ENCODE measurements at places on chromosomes 16 and 17.

DNA sequence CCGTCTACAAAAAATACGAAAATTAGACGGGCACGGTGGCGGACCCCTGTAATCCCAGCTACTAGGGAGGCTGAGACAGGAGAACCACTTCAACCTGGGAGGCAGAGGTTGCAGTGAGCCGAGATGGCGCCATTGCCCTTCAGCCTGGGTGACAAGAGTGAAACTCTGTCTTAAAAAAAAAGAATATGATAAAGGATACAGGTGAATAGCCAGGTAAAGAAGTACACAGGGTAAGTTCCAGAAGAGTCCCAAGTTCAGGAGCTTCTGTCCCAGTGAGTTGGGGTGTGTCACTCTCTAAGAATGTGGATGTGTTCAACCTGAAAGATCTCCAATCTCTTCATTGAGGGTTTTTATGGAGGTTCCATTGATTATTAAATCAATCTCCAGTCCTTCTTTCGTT is 6.8 kb downstream of the TMC5 start:
- peaks cover 5% of the 10 kb centered on the region for H3K27me3 ChIP-seq
- H3K4me1 ChIP-seq = no peaks in the 10 kb centered on the region
- no peak for DNase-seq
- no peaks in the 10 kb centered on the region for H3K36me3 ChIP-seq
- H3K4me3 ChIP-seq = no peak overlapping the region

DNA sequence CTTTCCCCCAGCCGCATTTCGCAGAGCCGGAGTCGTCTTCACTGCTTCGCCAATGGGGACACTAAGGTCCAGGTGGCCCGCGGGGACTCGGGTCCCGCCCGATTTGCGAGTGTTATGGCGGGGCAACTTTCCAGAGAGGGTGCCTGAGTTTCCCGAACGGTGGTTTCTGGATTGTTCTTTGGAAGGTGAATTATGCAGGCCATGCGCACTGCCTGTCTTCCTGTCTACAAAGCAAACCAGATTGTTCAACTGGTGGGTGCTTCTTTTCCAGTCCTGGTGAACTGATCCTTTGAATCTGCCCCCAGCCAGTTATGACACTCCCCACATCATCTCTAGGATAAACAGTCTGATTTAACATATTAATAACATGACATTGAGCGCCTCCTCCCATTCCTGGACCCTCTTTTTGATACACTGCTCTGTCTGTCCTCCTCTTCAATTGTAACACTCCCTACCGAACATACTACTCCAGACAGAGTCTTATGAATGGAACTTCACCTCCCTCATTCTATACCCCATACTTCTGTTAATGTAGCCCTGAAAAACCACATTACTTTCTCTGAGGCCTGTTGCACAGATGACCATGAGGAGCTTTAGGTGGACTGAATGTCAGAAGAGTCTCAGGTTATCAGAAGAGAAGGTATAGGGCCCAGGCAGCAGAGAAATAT is 159.0 kb downstream of the RAB11FIP4 start:
- H3K27me3 ChIP-seq = no peaks in the 10 kb centered on the region
- H3K4me1 ChIP-seq = peaks cover 17% of the 10 kb centered on the region
- peak overlapping the region; percentile 95 for H3K4me3 ChIP-seq

DNA sequence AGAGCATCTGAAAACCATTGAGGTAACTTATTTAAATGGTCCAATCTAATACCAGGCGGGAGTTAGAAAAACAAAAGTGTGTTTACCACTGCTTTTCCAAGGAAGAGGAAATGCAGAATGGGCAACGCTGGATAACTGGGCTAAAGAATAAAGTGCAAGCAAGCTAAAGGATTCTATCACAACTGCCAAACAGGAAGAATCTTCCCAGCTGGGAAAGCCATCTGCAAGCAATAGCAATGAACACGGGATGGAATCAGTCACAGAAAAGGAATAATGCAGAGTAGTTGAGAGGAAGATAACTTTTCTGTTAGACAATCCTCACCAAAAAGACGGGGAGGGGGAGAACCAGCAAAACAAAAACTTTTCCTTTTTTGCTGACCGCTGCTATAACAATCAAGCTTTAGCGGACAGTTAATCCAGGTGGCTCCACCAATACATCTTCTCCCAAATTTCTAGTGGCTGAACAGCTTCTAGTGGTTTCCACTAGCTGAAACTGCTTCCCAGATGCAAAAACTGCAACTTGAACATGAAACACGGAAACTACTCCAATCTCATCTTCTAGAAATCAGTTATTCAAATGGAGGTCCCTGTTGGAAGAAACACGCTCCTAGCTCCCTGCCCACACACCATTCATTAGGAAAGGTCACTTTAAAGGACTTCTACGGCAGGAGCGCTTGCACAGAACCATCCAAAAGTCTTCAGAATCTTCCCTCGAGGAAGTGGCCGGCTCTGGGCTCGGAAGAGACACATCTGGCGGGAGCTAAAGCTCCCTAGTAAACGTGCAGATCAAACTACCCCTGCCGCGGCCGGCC is 929 bp downstream of the TMEM11 start:
- peak overlapping the region; percentile 98 for H3K27ac ChIP-seq
- H3K36me3 ChIP-seq = no peaks in the 10 kb centered on the region
- peak overlapping the region; percentile 88 for H3K4me3 ChIP-seq
- DNase-seq = no peak
- peaks cover 68% of the 10 kb centered on the region for H3K4me1 ChIP-seq

DNA sequence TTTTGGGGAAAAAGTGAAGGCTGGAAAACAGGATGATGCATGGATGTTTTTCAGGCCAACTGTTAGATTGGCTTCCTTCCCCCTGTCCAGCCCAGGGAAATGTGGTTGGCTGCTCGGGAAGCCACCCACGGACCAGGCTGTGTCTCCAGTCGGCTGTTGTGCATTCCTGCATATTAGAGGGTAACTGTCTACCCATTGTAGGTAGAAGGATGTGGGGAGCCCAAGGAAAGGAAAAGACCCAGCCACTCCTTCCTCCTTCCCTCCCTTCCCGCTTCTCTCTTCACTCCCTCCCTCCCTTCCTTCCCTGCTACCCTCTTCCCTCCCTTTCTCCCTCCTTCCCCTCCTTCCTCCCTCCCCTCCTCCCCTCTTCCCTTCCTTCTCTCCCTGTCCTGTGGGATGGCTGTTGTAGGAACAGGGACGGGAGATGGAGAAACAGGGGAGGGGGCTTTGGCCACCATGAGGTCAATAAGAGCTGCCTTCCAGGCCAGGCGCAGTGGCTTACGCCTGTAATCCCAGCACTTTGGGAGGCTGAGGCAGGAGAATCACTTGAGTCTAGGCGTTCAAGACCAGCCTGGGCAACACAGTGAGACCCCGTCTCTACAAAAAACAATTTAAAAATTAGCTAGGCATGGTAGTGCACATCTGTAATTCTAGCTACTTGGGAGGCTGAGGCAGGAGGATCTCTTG is 16.9 kb downstream of the SYT17 start:
- no peak overlapping the region for H3K27ac ChIP-seq
- H3K4me3 ChIP-seq = no peak overlapping the region
- DNase-seq = no peak
- H3K27me3 ChIP-seq = no peaks in the 10 kb centered on the region
- H3K4me1 ChIP-seq = no peaks in the 10 kb centered on the region

- no peaks in the 10 kb centered on the region for H3K36me3 ChIP-seq
- H3K4me3 ChIP-seq = no peak overlapping the region
- H3K27me3 ChIP-seq = peaks cover 100% of the 10 kb centered on the region
- no peak for DNase-seq
- peaks cover 40% of the 10 kb centered on the region for H3K4me1 ChIP-seq
Observed at GRCh38 chr17:48726114-48726915, 2.2 kb downstream of the HOXB13 start.

GRCh38 chr17:51354936-51355335 is 94.6 kb downstream of the UTP18 start:
- H3K27ac ChIP-seq = no peak overlapping the region
- H3K4me3 ChIP-seq = no peak overlapping the region
- H3K36me3 ChIP-seq = no peaks in the 10 kb centered on the region
- no peak for DNase-seq

DNA sequence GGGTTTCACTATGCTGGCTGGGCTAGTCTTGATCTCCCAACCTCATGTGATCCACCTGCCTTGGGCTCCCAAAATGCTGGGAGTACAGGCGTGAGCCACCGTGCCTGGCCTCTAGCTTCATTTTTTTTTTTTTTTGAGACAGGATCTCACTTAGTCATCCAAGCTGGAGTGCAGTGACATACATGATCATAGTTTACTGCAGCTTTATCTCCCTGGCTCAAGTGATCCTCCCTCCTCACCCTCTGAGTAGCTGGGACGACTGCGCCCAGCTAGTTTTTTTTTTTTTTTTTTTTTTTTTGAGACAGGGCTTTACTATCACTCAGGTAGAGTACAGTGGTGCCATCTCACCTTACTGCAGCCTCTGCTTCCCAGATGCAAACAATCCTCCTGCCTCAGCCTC is 9.7 kb downstream of the RPA1 start:
- no peak overlapping the region for H3K27ac ChIP-seq
- H3K4me3 ChIP-seq = no peak overlapping the region
- peaks cover 20% of the 10 kb centered on the region for H3K36me3 ChIP-seq
- H3K27me3 ChIP-seq = no peaks in the 10 kb centered on the region
- H3K4me1 ChIP-seq = no peaks in the 10 kb centered on the region

GRCh38 chr17:2398655-2399571 is 1.9 kb downstream of the MNT start:
- no peaks in the 10 kb centered on the region for H3K36me3 ChIP-seq
- H3K4me3 ChIP-seq = peak overlapping the region; percentile 91
- no peak for DNase-seq
- H3K4me1 ChIP-seq = peaks cover 73% of the 10 kb centered on the region
- H3K27me3 ChIP-seq = no peaks in the 10 kb centered on the region
- peak overlapping the region; percentile 99 for H3K27ac ChIP-seq

DNA sequence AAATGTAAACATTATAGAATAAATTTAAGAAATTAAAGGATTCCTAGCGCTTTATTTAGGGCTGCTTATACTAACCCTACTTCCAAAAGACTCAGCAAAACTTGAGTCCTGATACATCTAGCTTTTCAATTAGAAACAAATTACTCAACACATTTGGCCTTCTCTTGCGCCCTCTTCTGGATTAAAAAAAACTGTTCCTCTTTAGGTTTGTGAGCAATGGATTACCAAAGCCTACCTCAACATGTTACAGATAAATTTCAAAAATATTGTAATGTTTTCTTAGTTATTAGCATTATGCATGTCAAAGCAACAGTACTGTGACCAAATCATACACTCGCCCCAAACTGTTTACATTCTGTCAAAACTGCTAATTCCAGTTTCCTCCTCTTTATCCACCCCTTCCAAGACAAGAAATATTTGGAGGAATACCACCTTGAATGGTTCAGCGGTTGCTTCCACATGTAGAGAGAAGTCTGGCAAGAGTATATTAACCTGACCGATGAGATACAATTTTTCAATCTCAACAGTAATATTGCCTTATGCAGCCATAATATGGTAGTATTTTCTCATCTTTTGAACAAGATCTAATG is 2.7 kb downstream of the NUFIP2 start:
- peak overlapping the region; percentile 73 for H3K4me3 ChIP-seq
- no peak for DNase-seq
- no peaks in the 10 kb centered on the region for H3K27me3 ChIP-seq
- H3K36me3 ChIP-seq = peaks cover 23% of the 10 kb centered on the region

DNA sequence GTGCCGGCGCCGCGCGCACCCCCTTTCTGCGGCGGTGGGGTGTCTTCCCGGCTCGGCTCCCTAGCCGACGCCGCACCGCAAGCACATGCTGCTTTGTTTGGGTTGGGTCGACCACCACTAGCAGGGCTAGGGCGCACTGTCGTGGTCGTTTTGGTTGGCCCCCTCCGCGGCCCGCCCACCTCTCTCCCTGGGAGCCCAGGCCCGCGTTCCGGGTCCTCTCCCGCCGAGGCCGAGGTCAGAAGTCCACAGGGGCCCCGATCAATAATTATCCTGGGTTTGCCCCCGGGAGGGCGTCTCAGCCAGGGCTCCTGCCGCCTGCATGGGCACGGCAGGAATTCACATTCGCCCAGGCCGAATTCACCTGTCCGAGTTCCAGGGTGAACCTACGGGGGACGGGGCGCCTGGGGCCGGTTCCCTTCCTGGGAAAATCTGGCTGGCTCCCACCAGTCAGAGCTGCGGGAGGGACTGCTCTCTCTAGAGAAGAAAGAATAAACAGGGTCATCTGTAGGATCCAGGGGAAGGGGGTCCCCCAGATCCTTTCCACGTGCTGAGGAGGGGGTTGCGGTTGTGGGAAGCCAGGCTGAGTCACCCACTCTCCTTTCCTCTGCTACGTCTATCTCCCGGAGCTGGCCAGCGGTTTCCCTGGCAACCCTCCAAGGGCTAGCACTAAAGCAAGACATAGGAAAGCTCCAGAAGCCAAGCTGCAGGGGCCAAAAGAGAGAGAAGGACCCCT is 584 bp upstream of the STAT5B start:
- peaks cover 33% of the 10 kb centered on the region for H3K4me1 ChIP-seq
- peak overlapping the region; percentile 94 for H3K4me3 ChIP-seq
- no peaks in the 10 kb centered on the region for H3K36me3 ChIP-seq
- peak; percentile 85 for DNase-seq
- H3K27ac ChIP-seq = peak overlapping the region; percentile 91
- no peaks in the 10 kb centered on the region for H3K27me3 ChIP-seq

- H3K27ac ChIP-seq = peak overlapping the region; percentile 11
- no peak overlapping the region for H3K4me3 ChIP-seq
- no peaks in the 10 kb centered on the region for H3K27me3 ChIP-seq
- H3K4me1 ChIP-seq = peaks cover 40% of the 10 kb centered on the region
- no peak for DNase-seq
Observed at GRCh38 chr17:2106308-2106955, 51.5 kb downstream of the HIC1 start.

GRCh38 chr17:80969030-80969673 is 22.5 kb upstream of the CHMP6 start:
- no peak overlapping the region for H3K27ac ChIP-seq
- peaks cover 32% of the 10 kb centered on the region for H3K27me3 ChIP-seq
- peaks cover 13% of the 10 kb centered on the region for H3K36me3 ChIP-seq
- no peak overlapping the region for H3K4me3 ChIP-seq

DNA sequence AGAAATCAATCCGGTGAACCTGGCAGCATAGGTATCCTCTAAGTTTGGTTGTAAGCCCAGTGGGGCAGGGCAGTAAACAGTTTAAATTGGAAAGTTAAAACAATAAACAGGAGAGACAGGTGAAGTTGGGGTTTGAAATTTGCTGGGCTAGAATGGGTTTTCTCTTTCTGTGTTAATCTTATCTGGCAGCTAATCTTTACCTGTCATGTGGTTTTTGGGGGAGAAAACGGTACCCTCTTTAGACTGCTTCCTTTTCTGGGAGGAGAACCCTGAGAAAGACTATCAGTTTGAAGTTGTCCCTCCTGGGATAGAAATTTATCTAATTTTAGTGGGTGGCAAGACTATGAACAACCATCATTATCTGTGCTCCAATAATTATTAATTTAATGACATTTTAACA is 24.0 kb downstream of the CDH13 start:
- no peak for DNase-seq
- H3K36me3 ChIP-seq = no peaks in the 10 kb centered on the region
- no peak overlapping the region for H3K4me3 ChIP-seq
- no peaks in the 10 kb centered on the region for H3K27me3 ChIP-seq
- no peak overlapping the region for H3K27ac ChIP-seq
